Femur (tissue), 1 donor: ENCODE measurements at places on chromosomes 3 and 15.

- peak; percentile 82 for DNase-seq
These were observed 99.2 kb upstream of the TRPM1 start for GRCh38 chr15:31200735-31201151.

DNA sequence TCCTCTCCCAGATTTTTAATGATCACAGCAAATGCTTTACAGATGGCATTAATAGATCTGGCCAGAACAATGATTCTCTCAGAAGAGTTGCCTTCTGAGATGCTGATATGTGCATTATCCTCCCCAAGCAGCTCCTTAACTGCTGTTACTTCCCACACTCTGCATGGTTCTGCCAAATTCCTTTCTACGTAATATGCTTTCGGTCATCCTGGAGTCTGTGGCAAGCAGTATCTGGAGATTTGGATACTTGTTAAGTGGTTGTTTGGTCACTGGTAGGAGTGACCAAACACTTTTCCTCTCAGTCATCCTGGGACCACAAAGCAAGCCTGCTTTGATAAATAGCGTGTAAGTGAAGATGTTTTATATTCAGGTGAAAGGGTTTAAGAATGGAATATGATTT, 71.1 kb upstream of the CCNL1 start:
- DNase-seq = no peak

DNA sequence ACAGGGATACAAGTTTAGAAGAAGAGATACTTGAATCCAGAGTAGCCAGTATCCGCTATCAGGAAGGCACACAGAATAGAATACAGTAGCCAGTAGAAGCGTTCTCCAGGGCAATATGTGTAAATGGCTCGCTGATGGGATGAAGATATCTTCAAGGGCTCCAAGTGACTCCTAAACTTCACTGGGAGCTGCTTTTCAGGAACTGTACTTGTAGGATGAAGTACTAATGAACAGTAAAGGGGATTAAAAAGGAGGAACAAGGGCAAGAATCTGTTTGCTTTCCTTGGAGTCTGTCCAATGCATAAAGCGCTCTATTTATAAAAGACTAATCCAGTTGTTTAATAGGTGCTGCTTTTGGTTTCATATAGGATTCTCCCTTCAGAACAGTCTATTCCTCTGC, 78.4 kb downstream of the THRB start:
- no peak for DNase-seq

DNA sequence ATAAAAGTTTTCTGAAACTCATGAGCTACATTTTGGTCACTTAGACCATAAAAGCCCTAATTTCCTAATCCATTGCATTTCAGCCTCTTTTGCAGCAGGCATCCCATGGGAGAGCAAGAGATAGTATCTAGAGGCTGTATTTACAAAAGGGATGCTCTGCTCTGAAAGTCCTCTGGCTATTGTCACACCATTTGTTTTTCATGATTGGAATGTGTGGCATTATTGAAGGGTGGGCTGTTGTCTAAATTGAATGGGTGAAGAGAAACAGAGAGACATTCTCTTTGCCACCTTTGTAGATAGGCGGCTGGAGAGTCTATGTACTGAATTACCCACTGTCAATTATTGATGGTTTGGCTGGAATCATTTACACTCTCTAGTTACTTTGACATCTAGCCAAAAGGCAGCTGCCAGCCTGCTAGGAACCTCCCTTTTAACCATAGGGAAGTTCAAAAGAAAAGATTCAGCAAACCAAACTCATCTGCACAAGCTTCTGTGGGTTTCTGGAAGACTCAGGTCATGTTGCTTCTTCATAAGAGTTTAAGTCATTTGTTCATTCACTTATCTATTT, 89.8 kb upstream of the RARB start:
- DNase-seq = no peak
